ENCODE measurements at places on chromosomes 7 and 10. TPM values are rescaled to one million over a fixed set of nuclear protein-coding genes. Genes with fewer than 3 reads are reported as not detected.

DNA sequence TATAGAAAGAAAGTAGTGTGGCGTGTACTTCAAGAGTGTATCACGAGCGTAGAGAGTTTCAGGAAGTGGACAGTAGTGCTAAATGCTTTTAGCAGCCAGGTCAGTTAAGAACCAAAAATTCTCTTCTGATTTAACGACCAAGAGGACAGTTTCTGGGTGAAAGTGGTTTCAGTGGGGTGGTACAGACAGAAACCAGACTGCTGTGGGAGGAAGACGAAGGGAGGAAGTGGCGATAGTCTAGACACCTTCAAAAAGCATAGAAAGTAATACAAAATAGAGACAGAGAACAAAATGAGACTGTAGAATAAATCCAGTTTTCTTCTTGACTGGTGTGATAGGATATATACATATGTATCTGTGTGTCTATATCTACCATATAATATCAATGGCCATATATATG lies 93.5 kb downstream of the MBL2 start:
- no peak overlapping the region for H3K4me3 ChIP-seq
- H3K36me3 ChIP-seq = no peaks in the 10 kb centered on the region
- no peak for DNase-seq
- H3K4me1 ChIP-seq = no peaks in the 10 kb centered on the region

DNA sequence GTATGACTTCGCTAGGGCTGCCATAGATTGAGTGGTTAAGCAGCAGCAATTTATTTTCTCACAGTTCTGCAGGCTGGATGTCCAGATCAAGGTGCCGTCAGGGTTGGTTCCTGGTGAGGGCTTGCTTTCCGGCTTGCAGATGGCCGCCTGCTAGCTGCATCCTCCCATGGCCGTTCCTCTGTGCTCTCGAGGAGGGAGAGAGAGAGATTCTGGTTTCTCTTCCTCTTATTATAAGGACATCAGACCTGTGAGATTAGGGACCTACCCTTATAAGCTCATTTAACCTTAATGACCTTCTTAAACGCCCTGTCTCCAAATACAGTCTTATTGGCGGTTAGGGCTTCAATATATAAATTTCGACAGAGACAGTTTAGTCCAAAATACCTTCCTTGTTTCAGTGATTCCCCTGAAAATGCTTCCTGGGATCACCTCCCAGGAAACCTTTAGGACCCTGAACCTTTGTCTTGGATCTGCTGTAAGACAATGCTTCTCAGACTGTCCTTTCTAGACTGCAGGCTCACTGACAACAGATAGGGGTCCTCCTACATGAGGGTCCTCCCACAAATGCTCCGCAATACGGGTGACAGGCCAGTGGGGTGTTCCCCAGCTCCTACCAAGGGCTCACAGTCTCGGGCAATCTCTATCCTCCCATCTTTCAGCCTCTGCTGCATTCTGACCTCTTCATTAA lies 82.5 kb upstream of the BAIAP2L1 start:
- no peak overlapping the region for H3K27ac ChIP-seq
- H3K4me3 ChIP-seq = no peak overlapping the region
- no peak for DNase-seq

- DNase-seq = no peak
- H3K27me3 ChIP-seq = no peaks in the 10 kb centered on the region
- H3K36me3 ChIP-seq = no peaks in the 10 kb centered on the region
These were observed 169.9 kb downstream of the RNF133 start for GRCh38 chr7:122528879-122529481.

Gene RTKN2
- total RNA-seq = 1.4 TPM

Gene STK32C
- 31.4 TPM for total RNA-seq

Gene UTF1
- total RNA-seq = not detected

Gene SLC26A5
- total RNA-seq = not detected

- no peak overlapping the region for H3K27ac ChIP-seq
- H3K27me3 ChIP-seq = peaks cover 15% of the 10 kb centered on the region
- DNase-seq = peak; percentile 79
- H3K4me3 ChIP-seq = no peak overlapping the region
- H3K4me1 ChIP-seq = peaks cover 2% of the 10 kb centered on the region
- H3K36me3 ChIP-seq = no peaks in the 10 kb centered on the region
These were observed 102.5 kb downstream of the RAMP3 start for GRCh38 chr7:45259966-45260646.

- H3K36me3 ChIP-seq = peaks cover 10% of the 10 kb centered on the region
- no peak overlapping the region for H3K27ac ChIP-seq
- no peak overlapping the region for H3K4me3 ChIP-seq
These were observed 29.3 kb downstream of the RBM48 start for GRCh38 chr7:92557808-92558362.

Gene PALD1
- 6.6 TPM for total RNA-seq

Gene EZH2
- 114 TPM for total RNA-seq

Gene NUTM2E
- not detected for total RNA-seq

All from activated CD8-positive, alpha-beta T cell treated with anti-CD3 and anti-CD28 coated beads for 36 hours (primary cell).